Uterus (tissue), 4 donors: ENCODE measurements at places on chromosomes 11 and 22.

GRCh38 chr11:79419120-79419519 is 21.7 kb downstream of the TENM4 start:
- H3K4me3 ChIP-seq: no peak overlapping the region
- no peaks in the 10 kb centered on the region for H3K36me3 ChIP-seq
- DNase-seq: no peak
- no peaks in the 10 kb centered on the region for H3K27me3 ChIP-seq
- H3K4me1 ChIP-seq: no peaks in the 10 kb centered on the region
- no peak overlapping the region for H3K27ac ChIP-seq

DNA sequence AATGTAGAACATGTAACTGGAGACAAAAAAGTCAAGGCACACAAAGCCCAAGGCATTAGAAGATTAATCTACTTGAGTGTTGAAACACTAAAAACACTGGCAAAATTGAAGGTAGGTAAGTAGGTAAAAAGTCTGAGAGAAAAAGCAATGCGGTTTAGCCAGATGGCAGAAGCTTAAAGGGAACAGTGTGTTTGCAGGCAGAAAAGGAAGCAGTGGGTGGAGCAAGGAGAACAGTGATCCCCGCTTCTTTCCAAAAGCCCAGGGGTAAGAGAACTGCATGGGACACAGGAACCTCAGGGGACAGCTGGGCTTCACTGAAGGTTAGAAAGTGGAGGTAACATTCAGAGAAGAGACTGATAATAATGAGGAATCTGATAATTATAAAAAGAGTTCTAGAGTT is 16.0 kb downstream of the MRE11 start:
- no peaks in the 10 kb centered on the region for H3K4me1 ChIP-seq
- no peaks in the 10 kb centered on the region for H3K27me3 ChIP-seq
- H3K4me3 ChIP-seq: no peak overlapping the region

DNA sequence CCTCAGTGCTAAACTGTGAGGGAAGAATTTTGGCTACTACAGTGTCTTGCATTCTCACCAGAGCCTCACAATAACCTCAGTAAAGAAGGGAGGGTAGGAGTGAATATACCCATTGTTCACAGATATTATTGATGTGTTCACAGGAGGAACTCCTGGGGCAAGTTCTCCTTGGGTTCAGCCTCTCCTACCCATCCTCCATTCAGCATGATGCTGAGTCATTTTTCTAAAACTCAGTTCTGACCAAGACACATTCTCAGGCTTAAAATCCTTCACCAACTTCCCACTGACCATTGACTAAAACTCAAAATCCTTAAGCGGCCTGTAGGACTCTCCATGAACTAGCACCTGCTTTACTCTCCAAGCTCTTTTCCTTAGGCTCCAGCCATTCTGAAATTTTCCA is 48.7 kb downstream of the SYTL2 start:
- no peaks in the 10 kb centered on the region for H3K27me3 ChIP-seq
- no peaks in the 10 kb centered on the region for H3K4me1 ChIP-seq
- no peak for DNase-seq
- H3K36me3 ChIP-seq: no peaks in the 10 kb centered on the region
- H3K4me3 ChIP-seq: no peak overlapping the region

DNA sequence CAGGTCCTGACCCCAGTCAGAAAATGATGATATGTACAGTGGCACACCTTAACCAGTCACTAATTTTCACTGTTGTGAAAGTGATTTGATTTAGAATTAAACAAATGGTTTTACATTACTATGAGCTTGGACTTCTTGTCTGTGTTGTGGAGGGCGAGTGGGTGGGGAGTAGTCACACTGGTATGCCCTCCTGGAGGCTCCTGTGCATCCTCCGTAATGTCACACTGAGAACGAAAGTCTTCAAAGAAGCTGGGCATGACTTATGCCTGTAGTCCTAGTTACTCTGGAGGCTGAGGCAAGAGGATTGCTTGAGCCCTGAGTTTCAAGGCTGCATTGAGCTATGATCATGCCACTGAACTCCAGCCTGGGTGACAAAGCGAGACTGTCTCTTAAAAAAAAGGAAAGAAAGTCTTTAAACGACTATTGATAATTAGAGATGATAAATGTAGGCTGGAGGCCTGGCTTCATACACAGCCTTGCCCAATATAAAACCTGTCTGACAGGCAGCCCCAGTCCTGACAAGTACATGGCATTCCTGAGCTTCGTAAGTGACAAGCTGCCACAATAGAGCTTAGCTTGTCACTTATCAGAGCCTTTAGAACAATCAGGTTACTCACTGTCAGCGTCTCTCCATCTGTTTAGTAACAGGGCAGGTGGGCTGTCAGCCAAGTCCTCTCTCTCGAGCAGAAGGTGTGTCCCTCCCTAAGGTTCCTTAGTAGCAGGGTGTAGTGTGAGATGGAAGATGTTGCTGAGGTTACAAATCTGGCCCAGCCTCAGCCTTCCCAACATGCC is 5.0 kb upstream of the LIMK2 start:
- no peak for DNase-seq
- no peaks in the 10 kb centered on the region for H3K27me3 ChIP-seq
- H3K4me1 ChIP-seq: no peaks in the 10 kb centered on the region
- no peaks in the 10 kb centered on the region for H3K36me3 ChIP-seq

DNA sequence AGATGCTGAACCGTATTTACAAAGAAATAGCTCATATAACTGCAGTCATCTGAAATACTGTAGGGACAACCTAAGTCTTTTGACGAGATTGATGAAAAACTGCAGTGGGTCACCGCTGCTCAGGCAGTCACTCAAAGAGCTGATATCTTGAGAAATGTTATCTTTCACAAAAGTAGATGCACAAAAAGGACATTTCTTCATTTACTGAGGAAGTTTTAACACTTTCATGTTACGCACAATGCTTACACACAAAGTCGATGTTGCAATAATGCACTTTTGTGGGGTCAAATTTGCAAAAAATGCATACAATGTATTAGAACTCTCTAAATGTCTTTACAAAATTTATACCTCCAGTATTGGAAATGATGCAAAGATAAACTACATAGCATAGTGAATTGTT is 16.2 kb upstream of the OR10V1 start:
- H3K36me3 ChIP-seq: no peaks in the 10 kb centered on the region
- no peak overlapping the region for H3K4me3 ChIP-seq
- no peaks in the 10 kb centered on the region for H3K27me3 ChIP-seq
- no peak for DNase-seq

- H3K4me3 ChIP-seq: no peak overlapping the region
- H3K4me1 ChIP-seq: peaks cover 9% of the 10 kb centered on the region
- peak overlapping the region; percentile 45 for H3K27ac ChIP-seq
- DNase-seq: no peak
Observed at GRCh38 chr11:12131943-12132789, 21.8 kb downstream of the MICAL2 start.

DNA sequence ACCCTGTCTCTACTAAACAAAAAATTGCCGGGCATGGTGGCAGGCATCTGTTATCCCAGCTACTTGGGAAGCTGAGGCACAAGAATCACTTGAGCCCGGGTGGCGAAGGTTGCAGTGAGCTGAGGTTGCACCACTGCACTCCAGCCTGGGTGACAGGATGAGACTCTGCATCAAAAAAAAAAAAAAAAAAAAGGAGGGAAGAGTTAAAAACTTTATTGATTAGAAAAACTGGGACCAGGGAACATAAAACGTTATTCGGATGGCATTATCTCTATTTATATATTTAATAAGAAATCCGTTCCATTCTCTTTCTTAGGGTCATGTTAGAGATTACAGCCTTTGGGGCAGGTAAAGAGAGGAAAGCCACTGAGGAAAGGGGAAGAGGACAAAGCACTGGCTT is 197.5 kb downstream of the BCR start:
- H3K4me3 ChIP-seq: no peak overlapping the region
- no peak overlapping the region for H3K27ac ChIP-seq
- H3K4me1 ChIP-seq: no peaks in the 10 kb centered on the region
- no peaks in the 10 kb centered on the region for H3K27me3 ChIP-seq
- no peak for DNase-seq

DNA sequence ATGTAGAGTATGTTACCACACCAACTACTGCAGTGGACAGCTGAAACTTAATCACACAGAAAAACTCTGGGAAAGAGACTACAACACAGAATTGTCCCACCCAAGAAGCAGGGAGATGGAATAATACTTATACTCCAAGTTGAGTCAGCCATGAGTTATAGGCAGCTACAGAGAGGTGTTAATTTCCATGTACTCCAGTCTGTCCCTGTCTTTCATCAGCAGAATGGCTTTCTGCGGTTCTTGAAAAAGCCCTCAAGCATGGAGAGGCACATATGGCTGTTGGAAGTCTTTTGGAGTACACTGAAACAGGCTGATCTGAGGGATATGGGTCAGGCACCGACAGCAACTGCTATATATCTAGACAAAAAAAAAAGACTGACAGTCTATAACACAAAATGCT is 219.5 kb downstream of the DLG2 start:
- H3K4me3 ChIP-seq: no peak overlapping the region
- no peak for DNase-seq
- no peaks in the 10 kb centered on the region for H3K4me1 ChIP-seq
- H3K36me3 ChIP-seq: no peaks in the 10 kb centered on the region
- no peaks in the 10 kb centered on the region for H3K27me3 ChIP-seq

- peak overlapping the region; percentile 33 for H3K27ac ChIP-seq
- DNase-seq: peak; percentile 48
- no peaks in the 10 kb centered on the region for H3K4me1 ChIP-seq
Observed at GRCh38 chr22:19959587-19960490, 18.2 kb upstream of the TXNRD2 start.

- peaks cover 8% of the 10 kb centered on the region for H3K27me3 ChIP-seq
- H3K4me3 ChIP-seq: no peak overlapping the region
- H3K4me1 ChIP-seq: no peaks in the 10 kb centered on the region
- no peaks in the 10 kb centered on the region for H3K36me3 ChIP-seq
- H3K27ac ChIP-seq: no peak overlapping the region
Observed at GRCh38 chr11:58927393-58928106, 11.7 kb upstream of the GLYATL1 start.

DNA sequence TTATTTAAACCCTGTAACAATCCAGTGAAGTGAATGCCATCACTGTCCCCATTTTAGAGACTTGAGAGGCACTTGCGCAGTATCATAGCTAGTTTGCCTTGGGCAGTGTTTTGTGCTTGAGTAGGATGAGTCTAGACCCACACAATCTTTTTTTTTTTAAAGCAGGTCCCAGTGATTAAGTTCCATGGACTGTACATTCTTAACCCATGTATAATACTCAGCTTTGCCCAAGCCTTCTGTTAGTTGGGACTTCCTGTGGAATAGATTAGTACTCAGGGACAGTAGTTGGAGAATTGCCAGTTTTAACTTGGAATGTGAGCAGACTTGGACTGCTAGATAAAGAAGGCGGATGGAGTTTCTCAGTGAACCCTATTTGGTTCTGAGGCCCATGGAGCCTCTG is 108.6 kb upstream of the RASSF10 start:
- no peaks in the 10 kb centered on the region for H3K4me1 ChIP-seq
- DNase-seq: no peak
- H3K4me3 ChIP-seq: no peak overlapping the region
- H3K36me3 ChIP-seq: no peaks in the 10 kb centered on the region

- no peaks in the 10 kb centered on the region for H3K36me3 ChIP-seq
- no peak overlapping the region for H3K27ac ChIP-seq
- H3K4me3 ChIP-seq: no peak overlapping the region
Observed at GRCh38 chr22:29773233-29773632, 6.1 kb downstream of the UQCR10 start.

DNA sequence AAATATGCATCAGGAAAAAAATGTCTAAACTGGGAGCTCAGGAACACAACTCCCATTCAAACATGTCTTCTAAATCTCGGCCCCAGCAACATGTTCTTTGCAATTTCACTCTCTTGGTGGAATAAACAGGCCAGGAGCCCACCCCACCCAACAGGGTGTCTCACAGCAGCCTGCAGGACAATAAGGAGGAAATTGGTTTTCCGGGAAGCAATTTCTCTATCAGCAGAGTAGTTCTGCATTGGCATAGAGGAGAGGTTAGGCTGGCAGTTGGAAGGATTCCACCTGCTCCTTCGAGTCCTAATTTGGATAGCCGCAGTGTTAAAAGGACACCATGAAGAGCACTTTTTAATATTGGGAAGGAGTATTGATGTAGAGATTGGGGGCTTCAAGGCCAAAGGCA is 55.9 kb upstream of the BARX2 start:
- no peak overlapping the region for H3K4me3 ChIP-seq
- H3K27me3 ChIP-seq: no peaks in the 10 kb centered on the region
- H3K36me3 ChIP-seq: no peaks in the 10 kb centered on the region
- DNase-seq: no peak
- no peaks in the 10 kb centered on the region for H3K4me1 ChIP-seq
- no peak overlapping the region for H3K27ac ChIP-seq

DNA sequence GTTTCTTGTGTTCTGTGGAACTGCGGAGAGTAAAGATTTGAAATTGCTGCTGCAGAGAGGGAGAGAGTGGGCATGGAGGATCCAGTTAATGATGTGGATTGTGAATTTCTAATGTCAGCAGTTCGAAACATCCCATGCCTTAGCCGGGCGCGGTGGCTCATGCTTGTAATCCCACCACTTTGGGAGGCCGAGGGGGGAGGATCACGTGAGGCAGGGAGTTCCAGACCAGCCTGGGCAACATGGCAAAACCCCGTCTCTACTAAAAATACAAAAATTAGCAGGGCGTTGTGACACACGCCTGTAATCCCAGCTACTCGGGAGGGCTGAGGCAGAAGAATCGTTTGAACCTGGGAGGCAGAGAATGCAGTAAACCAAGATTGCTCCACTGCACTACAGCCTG is 1.1 kb upstream of the CAVIN3 start:
- peak overlapping the region; percentile 99 for H3K27ac ChIP-seq
- H3K4me3 ChIP-seq: peak overlapping the region; percentile 53
- DNase-seq: peak; percentile 32
- H3K4me1 ChIP-seq: no peaks in the 10 kb centered on the region
- no peaks in the 10 kb centered on the region for H3K36me3 ChIP-seq
